NB4 (cell line): ENCODE measurements at places on chromosomes 5 and 9.

GRCh38 chr9:4237748-4238511, 61.9 kb downstream of the GLIS3 start:
- no peak for DNase-seq

DNA sequence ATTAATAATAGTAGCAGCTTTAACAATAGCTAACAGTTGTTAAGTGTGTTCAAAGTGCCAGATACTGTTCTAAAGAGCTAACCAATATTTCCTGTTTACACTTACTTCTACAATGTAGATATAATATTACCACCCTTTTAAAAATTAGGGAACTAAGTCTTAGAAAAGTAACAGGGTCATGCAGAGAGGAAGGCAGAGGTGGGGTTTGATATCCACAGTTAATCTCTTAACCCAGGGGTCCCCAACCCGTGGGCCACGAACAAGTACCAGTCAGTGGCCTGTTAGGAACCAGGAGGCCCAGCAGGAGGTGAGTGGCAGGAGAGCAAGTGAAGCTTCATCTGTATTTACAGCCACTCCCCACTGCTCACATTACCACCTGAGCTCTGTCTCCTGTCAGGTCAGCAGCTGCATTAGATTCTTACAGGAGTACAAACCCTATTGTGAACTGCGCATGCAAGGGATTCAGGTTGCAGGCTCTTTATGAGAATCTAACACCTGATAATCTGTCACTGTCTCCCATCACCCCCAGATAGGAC, 89.1 kb downstream of the ACTL7B start:
- DNase-seq = no peak

- no peak for DNase-seq
Measured at GRCh38 chr9:15299374-15299939, 7.6 kb downstream of the TTC39B start.

DNA sequence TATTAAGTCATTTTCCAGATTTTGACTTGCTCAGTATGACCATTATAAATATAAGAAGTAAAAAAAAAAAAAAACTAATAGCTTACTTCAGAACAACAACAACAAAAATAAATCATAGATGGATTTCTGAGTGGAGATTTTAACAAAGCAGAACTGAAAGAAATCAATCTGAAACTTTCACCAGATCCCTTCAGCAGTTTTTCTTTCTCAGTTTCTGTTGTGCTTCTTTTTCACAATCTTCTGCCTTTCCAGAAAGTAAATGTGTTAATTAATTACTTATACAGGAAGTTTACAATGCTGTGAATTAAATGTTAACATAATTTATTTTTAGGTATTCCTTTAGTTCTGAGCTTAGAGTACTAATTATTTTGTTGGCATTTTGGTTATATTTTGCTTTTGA, 73.5 kb downstream of the CHSY3 start:
- DNase-seq = no peak

DNA sequence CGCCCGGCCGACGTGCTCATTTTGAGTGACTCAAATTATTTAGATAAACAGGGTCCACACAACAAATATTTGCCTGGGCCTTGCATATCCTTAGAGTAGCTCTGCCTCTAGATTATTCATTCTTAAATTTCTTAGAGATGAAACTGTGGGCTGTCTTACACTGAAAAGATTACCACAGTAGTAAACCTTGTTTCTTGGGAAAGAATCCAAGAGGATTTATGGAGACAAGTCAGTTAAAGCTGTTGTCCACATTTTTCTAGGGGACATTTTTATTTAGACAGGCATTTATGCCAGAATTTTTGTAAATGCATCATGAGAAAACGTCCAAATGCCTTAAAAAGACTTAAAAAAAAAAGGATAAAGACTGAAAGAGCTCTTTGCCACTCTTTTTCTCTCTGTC, 32.6 kb upstream of the RANBP3L start:
- no peak for DNase-seq

DNA sequence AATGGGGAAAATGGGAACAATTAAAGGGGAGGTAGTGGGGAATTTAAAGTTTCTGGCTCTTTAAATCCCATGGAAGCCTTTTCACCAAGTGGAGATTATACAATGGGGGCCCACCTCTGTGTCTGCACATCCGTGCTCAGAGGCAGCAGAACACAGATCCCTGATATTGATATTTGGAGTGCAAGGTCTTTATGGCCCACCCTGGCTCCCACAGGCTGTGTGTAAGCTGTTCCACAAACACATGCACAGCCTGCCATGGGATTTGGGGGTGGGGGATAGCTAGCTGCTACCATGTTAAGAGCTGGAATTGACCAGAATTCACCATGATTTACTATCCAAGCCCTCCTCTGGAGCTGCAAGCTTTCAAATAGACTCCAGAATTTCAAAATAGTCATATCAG, 55.9 kb downstream of the RASGEF1C start:
- DNase-seq = no peak

DNA sequence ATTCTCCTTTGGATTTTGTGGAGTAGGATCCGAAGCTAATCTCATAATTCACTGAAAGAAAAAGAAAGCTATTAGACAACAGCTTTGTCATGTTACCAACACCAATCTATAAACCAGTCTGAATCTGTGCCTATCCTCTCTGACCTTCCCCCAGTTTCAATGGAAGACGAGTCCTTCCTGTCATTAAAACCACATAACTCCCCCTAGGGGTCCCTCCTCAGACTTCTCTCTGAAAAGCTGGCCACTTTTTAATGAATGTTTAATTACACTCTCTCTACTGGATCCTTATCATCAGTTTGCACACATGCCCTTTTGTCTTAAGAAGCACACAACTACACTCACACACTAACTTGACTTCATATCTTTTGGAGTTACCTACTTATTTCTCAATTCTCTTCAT, 98.0 kb upstream of the TSLP start:
- DNase-seq = no peak

DNA sequence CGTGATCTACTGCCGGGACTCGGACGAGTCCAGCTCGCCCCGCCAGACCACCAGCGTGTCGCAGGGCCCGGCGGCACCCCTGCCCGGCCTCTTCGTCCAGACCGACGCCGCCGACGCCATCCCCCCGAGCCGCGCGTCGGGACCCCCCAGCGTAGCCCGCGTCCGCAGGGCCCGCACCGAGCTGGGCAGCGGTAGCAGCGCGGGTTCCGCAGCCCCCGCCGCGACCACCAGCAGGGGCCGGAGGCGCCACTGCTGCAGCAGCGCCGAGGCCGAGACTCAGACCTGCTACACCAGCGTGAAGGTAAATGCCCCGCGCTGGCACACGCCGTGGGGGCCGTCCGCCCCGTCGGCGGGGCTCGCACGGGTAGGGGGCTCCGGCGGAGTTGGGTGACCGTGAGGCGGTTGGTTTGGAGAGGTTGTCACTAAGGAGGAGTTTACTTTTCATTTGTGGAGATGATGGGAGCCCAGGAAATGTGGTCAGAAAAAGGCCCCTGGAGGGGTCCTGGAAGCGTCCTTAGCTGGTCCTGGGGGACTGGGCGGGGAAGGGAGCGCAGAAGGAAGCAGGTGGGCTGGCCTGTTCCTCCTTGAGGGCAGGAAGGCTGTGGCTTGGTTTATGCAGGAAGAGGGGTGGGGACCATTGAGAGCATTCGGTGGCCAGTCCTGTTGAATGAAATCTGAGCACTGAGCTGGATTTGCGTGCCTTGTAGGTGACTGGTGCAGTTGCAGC, 647 bp downstream of the PDE8B start:
- no peak for DNase-seq

DNA sequence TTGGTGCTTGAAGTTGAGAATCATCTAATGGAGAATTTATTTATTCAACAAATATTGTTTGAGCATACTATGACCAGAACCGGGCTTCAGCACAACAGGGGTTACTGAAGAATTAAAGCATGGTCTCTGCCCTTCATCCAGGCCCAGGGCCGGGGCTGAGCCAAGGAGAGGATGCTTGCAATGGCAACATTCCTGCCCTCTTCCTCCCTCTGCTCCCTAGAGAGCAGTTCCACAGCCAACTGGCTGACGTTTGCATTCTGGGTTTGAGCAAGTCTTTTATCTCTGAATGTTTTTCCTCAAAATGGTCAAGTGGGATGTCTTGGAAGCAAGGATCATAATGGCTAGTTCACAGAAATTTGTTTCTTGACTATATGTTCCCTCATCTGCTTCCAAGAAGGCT, 80.7 kb downstream of the GLDC start:
- no peak for DNase-seq

GRCh38 chr5:40669606-40670390, 9.9 kb upstream of the PTGER4 start:
- peak; percentile 69 for DNase-seq

DNA sequence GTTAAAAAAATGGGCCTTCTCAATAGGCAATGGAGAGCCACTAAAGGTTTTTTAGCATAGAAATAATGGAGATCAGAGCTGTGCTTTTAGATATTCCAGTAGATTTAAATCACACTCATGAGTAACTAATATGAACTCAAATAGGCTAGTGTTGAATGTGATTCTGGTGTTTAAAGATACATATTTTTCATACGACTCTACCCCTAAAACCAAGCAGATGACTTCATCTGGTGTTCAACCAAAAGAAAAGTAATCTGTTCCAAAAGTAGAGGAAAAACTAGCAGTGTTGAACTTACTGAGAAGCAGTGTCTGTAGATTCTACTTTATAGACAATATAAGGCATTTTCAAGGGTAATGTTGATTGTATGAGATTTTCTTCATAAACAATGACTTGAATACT, 138.1 kb downstream of the TSSK1B start:
- DNase-seq = no peak

DNA sequence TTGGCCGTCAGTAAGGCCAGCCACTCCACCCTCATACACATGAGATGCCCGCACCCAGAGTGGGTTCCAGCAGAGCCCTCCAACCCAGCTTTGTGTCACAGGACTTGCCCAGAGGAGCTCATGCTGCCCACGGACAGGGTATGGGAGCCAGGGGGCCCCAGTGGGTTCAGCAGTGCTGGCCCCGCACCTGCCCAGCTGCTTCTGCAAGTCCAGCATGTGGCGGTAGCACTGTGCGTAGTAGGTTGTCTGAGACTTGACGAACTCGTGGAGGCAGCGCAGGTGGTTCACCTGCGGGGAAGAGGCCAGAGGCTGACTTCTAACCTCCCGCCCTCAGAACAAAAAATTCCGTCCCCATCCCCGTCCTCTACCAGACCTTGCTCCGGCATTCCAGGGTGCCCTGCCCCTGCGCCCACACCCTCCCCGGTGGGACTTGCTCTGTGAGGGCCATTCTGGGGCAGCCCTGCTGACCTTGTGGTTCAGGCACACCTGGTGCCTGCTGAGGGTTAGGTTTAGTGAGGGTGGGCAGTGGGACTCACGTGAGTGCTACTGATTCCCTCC, 18.5 kb downstream of the SH3GLB2 start:
- DNase-seq = no peak

DNA sequence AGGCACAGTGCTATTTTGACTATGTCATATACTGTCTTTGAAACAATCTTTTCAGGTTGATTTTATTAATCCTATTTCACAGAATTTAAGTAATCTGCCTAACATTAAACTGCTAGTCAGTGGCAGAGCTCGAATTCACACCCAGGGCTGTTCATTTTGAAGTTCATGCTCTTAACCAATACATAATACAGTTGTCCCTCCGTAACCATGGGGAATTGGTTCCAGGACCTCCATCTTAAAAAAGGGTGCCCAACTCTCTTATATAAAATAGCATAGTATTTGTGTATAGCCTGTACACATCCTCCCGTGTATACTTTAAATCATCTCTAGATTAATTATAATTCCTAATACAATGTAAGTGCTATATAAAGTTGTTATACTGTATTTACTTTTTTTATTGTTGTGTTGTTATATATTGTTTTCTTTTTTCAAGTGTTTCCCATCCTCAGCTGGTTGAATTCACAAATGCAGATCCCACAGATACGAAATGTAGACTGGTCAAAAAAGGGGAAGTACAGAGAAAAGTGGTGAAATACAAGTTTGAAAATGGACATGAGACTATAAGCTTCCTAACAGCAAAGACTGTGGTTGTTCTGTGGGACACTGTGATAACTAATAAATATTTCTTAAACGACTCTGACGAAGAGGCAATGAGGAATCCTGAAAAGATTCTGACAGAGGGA, 18.3 kb downstream of the RFX3 start:
- DNase-seq = peak; percentile 93

DNA sequence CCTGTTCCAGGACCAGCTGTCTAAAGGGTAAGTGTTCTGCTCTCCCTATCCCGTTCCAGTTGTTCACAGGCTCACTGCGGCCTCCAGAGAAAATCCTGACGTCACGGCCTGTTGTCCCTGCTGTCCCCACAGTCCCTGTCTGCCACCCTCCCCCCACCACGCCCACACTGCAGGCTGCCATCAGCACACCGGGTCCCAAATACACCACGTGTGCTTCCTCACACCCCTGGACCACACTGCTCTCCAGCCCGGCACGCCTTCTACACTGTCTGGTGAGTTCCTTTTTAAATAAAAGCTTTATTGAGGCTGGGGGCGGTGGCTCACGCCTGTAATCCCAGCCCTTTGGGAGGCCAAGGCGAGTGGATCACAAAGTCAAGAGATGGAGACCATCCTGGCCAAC, 88.3 kb upstream of the RUFY1 start:
- no peak for DNase-seq

DNA sequence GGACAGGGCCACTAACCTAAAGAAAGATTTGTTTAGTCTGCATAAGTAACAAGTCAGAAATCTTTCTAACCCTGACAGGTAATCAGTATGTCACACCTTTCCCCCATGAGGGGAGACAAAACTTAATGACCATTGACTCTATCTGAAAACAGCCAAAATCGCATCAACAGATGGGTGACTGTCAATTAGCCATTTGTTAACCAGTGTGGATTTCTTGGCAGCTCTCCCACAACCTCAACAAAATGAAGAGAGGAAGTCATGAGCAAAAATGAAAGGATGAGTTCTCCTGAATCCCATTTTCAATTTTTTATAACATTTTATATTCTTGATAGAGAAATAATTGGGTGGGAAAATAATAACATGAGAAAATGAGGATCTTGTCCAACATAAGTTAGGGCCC, 84.6 kb upstream of the SNX2 start:
- no peak for DNase-seq

- no peak for DNase-seq
Measured at GRCh38 chr5:167966979-167967378, 324.5 kb upstream of the WWC1 start.

- no peak for DNase-seq
Measured at GRCh38 chr5:181084621-181085195, 44.6 kb downstream of the BTNL9 start.

DNA sequence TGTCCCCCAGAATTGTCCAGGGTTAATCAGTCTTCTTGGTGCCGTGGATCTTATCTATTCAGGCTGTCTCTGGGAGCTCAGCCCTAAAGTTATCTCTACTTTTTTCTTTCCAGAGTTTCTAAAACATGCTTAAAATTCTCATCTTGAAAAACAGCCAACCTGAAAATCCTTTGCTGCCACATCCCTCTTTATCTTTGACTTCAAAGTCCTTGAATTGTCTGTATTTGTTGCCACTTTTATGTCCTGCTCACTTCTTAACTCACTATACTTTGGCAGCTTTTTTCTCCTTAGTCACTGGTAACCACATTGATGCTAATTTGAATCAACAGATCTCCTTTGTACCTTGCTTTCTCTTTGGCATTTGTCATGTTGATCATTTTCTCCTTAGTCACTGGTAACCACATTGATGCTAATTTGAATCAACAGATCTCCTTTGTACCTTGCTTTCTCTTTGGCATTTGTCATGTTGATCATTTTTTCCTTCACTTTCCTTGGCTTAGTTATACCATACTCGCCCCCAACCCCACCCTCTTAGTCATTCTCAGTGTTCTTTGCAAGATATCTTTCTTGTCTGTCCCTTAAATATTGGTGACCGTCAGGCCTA, 8.5 kb downstream of the DMXL1 start:
- no peak for DNase-seq
